GM13976 (cell line): ENCODE measurements at places on chromosomes 1 and 21.

- DNase-seq: no peak
These were observed 80.6 kb downstream of the LBR start for GRCh38 chr1:225347123-225347683.

DNA sequence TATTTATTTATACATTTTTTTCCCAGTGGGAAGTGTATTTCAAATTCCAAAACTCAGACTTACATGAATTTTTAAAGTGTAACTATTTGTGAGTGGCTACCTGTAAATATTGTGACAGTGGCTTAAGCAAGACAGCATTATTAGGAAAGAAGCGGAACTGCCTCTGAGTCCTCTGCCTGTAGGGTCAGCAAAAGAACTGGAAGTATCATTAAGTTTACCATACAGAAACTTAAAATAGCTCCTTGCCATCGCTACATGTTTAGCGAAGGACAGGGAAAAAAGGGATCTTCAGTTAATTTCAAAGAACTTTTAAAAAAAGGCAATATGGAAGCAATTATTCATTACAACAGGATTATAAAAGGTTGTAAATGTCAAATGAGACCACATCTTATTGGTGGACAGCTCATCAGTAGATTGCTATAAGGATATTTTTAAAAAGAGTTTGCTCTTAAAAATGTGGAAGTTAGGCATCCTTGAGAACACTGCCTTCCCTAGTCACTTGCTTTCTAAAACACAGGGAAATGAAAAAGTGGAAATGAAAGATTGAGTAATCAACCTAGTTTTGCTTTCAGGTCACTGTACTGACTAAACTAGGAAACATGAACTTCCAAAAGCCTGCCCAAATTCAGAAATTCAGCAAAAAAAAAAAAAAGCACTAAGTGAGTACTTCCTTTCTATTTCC lies 39.2 kb downstream of the NSL1 start:
- DNase-seq: no peak

DNA sequence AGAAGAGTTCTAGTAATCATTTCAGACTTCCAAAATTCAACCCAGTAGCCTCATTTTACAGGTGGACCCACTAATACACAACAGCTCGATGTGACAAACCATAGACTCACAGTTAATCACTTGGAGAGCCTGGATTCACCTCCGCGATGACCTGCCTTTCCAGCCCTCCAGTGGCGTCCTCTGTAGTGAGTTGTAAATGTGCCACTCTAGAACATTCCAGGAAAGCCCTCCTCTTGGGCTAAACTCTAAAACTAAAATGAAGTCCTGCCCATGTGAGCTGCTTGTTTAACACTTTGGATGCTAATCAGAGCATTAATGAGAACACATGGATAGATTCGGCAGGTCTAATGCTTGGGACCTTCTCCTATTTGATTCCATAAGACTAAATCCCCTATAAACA lies 140.7 kb downstream of the DHRS3 start:
- no peak for DNase-seq

DNA sequence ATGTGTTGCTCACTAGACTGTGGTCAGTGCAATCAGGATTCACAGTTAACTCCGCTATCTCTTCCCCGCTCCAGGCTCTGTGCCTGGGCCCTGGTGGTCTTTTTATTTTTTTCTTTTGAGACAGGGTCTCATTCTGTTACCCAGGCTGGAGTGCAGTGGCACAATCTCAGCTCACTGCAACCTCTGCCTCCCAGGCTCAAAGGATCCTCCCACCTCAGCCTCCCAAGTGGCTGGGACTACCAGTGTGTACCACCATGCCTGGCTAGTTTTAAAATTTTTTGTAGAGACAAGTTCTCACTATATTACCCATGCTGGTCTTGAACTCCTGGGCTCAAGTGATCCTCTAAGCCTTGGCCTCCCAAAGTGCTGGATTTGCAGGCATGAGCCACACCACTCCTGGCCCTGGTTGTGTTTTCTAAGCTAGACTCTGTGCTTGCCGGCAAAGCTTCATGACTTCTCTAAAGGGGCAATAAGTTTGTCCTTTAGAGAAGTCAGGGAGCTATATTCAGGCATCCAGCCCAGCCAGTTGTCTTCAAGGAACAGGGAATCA lies 1.4 kb downstream of the RCSD1 start:
- no peak for DNase-seq

GRCh38 chr1:48916130-48917069 lies 139.7 kb upstream of the BEND5 start:
- DNase-seq: no peak

DNA sequence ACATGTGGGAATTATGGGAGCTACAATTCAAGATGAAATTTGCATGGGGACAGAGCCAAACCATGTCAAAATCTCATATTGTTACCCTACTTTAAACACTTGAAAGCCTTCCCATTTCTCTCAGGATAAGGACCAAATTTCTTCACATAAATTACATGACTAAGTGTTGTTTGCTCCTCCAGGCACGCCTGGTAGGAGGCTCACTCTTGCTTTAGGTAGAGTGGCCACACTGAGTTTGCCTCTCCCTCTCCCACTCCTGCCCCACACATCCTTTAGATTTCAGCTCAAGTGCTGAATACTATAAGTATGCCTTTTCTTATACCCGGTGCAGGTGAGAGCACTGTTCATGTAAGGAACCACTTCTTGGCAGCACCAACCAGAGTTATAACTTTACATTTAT lies 279.1 kb downstream of the DNM3 start:
- no peak for DNase-seq

DNA sequence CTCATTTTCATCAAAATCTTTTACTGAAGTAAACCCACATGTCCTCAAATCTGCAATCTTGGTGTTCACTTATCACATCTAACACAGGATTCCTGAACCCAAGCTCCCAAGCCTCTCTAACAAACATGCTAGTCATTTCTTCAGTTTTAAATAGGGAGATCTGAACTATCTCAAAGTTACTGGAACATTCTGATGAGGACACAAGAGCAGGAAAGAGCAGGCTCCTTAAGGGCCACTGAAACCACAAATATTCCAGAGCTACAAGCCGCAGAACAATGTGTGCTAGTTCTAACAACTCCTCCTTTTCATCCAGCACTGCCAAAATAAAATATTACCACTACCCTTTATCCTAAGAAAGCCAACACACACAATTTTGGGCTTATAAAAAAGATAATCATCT lies 38.9 kb downstream of the WARS2 start:
- no peak for DNase-seq

GRCh38 chr1:81420760-81421159 lies 380.0 kb upstream of the ADGRL2 start:
- no peak for DNase-seq

DNA sequence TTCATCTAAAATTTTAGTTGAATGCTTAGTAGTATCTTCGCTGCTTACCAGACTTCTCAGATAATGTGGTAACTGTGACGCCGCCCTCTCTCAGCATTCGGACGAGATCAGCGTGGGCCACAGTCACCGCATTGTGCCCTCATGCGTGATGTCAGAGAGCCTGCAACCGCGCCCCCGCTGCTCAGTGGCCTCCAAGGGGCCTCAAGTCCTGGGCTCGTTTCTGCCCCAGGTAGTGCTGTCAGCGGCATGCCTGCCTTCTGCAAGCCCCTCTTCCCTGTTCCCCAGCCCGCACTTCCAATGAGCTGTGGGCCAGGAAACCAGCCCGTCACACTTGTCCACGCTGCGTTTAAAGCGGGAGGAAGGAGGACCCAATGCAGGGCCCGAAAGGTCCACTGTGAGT lies 61.6 kb upstream of the TRAPPC10 start:
- DNase-seq: no peak

DNA sequence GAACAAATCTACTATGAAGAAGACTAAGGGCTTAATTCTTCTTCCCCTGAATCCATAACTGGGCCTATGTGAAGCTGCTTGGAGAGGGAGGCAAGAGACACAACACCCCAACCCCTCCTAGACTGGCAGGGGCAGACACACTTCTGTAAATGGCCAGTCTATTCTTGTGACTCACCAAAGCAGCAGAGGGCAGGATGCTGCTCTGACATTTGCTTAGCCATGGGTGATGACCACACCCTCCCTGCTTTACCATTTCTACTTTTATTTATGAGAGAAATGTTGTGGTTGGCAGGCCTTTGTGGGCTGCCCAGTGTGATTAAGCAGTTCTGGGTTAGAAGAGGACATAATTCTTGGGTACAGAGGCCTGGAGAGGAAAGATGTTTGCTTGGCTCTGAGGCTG lies 189.8 kb upstream of the DPYD start:
- DNase-seq: no peak

GRCh38 chr21:22758478-22758877 lies 1760.3 kb downstream of the NCAM2 start:
- DNase-seq: no peak

GRCh38 chr1:202126426-202126825 lies 3.7 kb downstream of the GPR37L1 start:
- DNase-seq: no peak

DNA sequence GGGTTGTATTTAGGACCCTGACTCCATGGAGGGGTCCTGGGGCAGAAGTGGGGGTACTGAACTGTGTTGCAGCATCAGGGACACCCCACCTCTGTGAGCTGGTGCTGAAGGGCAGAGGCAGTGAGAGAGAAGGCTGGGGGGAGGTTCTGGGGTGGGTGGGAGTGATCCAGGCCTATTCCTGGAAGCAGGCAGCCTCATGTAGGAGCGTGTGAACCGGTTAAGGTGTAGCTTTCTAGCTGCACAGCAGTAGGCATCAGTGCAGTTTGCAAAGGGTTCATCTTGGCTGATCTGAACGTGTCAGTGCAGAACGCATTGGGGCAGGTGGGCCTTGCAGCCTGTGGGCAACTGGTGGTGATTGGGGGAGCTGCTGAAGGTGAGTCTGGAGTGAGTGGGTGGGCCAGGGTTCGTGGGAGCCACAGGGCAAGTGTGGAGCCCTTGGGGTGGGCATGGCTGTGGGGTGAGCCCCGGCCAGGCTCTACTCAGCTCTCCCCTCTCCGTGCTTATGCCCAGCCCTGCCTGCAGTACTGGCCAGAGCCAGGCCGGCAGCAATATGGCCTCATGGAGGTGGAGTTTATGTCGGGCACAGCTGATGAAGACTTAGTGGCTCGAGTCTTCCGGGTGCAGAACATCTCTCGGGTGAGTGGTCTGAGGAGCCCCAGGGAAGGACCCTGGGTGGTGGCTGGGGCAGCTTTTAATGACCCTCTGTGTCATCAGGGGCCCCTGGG lies 86.7 kb downstream of the PTPRU start:
- DNase-seq: no peak

DNA sequence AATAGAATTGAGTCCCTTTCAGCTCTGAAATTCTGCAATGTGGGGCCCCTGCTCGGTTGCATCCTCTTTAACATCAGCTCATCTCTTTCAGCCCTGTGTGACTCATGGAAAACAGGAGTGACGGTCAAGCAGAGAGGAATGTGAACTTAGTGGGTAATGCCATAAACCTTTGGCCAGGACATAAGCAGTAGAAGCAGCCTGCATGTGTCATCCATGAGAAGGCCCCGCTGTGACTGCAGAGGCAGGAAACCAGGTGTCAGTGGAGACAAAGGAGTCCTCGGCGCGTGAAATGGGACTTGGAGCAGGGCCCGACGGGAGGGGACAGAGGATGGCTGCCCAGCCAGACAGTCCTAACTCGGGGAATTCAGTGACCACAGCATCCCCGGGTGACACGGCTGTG lies 21.1 kb upstream of the EPHB2 start:
- no peak for DNase-seq

DNA sequence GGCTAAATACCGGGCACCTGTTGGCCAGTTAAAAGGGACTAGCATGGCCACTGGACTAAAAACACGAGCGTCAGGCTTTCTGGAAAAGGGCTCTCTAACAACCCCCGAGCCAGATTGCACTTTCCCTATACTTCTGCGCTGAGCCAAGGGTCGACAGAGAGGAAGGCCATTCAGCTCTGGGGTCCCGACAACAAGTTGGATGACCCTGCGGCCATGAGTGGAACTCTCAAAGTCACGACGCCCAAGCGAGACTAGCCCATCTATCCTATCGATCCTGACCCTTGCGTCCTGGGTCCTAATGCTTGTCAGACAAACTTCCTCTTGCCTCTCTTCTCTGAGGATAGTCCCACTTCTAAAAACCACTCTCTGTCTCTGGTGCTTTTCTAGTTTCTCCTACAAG lies 99.9 kb upstream of the PRDX6 start:
- no peak for DNase-seq

GRCh38 chr1:161223805-161224694 lies 622 bp upstream of the APOA2 start:
- DNase-seq: no peak

- DNase-seq: no peak
These were observed 144.5 kb downstream of the OMA1 start for GRCh38 chr1:58401991-58402390.

DNA sequence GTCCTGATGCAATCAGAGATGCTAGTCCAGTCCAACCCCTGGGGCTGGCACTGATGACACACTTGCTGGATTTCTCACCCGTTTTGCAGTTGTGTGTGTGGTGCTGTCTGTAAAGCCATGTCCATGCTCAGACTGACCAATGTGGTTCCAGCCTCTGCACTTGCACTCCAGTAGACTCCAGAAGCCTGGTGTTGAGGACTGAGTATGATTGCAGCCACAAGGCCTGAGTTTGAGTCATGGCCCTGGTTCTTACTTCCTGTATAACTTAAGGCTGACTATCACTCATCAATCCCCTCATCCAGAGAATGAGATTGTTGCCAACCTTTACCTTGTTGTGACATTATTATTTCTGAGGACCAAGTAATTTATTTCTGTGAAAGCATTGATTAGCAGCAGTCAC lies 34.8 kb upstream of the IKBKE start:
- no peak for DNase-seq

DNA sequence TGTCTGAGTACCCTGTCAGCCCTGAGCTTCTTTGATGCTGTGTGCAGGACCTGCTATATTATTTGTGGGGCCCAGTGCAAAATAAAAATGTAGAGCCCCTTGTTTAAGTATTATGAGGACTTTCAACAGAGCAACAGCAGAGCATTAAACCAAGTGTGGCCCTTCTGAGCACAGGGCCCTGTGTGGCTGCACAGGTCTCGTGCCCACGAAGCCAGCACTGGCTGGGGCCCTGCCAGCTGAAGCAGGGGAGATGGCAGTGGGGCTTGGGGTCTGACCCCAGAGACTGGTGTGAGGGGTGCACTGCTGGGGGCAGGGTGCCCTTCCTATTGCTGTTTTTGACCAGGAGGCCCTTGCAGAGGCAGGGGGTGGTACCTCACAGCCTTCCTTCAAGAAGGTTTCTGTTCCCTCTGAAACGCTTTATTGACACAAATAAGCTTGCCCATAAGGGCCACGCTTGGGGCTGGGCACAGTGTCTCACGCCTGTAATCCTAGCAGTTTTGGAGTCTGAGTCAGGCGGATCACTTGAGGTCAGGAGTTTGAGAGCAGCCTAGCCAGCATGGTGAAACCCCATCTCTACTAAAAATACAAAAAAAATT lies 2.2 kb upstream of the SEMA4A start:
- no peak for DNase-seq

DNA sequence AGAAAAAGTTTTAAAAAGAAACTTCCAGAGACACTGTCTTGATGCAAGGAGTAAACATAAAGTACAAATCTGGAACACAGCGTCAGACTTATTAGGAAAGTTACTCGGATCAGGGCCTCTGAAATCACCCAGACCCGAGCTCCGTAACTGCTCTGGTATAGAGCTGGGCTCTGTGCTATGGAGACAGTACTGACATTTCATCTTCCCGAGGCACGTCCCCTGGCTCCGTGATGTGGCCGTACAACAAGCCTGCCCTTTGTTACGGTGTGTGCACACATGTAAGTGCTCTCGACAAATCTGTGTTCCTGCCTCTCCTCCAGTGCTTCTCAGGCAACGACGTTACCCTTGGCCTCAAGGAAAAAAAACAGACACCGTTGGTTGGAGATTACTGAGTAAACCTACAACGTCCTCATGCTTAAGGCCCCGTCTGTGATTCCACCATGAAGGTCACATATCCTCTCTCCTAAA lies 107.0 kb upstream of the IRF2BP2 start:
- DNase-seq: no peak

- no peak for DNase-seq
These were observed 19.2 kb downstream of the SYT6 start for GRCh38 chr1:114134518-114134917.
